T-helper 1 cell (primary cell): ENCODE measurements at places on chromosomes 6 and 20.

- no peak for DNase-seq
Measured at GRCh38 chr6:67792996-67793395, 842.1 kb upstream of the ADGRB3 start.

- DNase-seq, result no peak
Measured at GRCh38 chr6:169961772-169962561, 210.5 kb downstream of the ERMARD start.

DNA sequence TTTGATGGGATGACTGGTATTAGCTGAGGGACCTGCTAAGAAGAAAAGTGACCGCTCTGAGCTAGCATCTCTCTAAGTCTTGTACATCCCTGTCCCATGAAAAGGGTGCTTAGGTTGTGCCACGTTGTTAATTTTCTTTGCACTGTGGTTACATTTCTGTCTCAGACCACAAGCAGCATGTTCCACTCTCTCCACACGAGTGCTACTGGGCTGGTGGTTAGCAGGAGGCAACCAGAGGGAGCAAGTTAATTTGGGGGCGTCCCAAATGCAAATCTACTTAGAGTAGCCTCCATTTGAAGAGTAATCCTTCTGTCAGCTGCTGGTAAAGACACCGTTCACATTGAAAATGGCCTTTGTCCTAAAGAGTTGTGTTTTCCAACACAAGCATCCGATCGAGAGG lies 3.4 kb upstream of the SCML4 start:
- DNase-seq, result no peak

- no peak for DNase-seq
Measured at GRCh38 chr20:48197066-48197465, 411.8 kb upstream of the SULF2 start.

DNA sequence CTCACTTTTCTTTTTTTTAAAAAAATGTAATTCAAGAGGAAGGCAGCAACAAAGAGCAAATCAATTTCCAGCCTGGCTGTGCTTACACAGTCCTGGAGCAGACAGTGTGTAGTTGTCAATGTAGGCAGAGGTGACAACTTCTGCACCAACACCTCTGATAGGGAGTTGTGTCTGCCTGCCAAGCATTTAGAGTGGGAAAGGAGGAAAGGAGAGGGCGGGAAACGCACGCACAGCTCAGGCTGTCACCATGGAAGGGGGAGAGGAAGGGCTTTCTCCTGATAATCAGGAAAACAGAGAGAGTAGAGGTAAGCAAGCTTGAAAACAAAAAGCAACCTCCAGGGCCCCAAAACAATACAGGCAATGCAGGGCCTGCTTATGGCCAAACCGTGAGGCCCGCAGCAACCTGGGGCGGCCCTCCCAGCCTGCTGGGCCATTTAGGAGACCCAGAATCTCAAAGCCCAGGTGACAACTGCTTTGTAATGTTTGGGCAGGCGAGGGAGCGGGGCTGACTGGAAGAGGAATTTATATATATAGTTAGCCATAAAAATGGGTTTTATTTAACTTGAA lies 41.5 kb upstream of the GFOD1 start:
- no peak for DNase-seq

DNA sequence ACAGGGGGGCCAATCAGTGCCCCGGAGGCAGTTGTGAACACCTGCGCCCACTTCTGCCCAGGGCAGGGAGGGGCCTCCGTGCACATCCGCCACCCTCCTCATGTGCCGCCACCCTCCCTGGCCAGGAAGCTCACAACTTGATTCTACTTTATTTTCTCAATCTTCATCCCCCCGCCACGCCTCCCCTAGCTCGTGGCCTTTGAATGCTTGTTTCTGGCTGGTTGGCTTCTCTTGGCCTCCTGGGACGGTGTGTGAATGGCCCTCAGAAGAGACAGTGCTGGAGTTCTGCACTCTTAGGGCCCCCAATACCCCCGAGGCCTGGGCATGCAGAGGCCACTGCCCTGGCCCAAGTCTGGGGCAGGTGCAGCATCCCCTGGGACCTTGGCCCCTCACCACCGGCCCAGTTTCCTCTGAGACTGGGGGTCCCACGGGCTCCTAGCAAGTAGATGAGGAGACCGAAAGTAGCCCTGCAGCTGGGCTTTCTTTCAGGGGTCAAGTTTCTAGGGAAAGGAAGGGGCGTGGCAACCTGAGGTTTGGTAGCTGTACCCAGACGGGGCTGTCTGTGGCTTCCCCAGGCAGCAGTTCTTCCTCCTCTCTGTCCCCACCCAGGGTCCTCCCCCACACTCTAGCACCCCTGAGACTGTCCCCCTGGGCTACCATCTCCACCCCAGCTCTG lies 1.3 kb downstream of the RGS19 start:
- peak; percentile 84 for DNase-seq

GRCh38 chr6:126071000-126071647 lies 84.8 kb downstream of the TRMT11 start:
- no peak for DNase-seq

DNA sequence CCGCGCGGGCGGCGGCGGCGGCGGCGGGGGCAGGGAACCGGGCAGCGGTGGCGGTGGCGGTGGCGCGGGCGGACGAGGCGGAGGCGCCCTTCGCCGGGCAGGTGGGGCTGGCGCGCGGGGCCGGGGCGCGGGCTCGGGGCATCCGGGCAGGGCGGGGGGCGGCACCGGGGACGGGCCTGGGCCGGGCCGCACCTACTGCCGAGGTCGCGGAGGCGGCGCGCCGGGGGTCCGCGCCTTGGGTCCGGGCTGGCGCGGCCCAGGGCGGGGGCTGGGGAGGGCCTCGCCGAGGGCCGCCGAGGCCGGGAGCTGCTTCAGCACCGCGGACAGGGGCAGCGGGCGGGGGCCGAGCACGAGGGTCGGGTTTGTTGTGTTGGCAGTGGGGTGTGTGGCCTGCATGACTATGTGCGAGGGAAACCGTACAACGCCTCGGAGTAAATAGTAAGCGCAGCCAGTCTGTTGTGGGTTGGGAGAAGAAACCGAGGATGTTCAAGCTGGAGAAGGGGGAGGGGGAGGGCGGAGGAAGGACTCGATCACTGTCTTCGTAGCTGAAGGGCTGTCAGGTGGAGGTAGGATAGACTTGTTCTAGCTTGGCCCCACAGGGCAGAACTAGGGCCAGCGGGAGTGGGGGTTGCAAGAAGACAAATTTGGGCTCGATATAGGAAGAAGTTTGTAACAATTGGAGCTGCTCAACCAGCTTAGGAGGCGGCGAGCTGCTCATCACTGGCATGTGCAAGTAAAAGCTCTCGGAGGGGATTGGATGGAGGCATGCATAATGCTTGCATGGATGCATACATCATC lies 593 bp downstream of the MMP24 start:
- DNase-seq, result peak; percentile 19

- no peak for DNase-seq
Measured at GRCh38 chr20:5919626-5920544, 30.4 kb downstream of the TRMT6 start.

DNA sequence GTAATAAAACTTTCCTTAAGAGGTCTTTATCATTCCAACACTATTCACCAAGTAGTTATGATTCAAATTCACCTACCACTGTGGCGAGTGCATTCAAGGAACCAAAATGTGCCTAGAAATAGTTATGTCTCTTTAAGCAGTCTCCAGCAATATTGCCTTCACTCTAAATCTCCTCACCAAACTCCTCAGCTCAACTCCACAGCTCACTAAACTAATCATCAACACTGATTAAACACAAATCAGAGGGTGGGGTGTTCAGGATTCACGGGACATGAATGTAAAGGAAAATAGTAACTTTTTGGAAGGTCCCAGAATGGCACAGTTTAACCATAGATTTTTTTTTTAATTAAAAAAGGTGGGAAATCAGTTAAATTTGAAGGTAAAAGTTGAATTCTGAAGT lies 70.5 kb upstream of the THEMIS start:
- DNase-seq, result no peak

- DNase-seq, result no peak
Measured at GRCh38 chr20:38113401-38114325, 51.4 kb downstream of the TGM2 start.

GRCh38 chr6:137827977-137828810 lies 38.9 kb upstream of the TNFAIP3 start:
- no peak for DNase-seq

GRCh38 chr6:53458105-53458866 lies 86.6 kb downstream of the GCLC start:
- no peak for DNase-seq

DNA sequence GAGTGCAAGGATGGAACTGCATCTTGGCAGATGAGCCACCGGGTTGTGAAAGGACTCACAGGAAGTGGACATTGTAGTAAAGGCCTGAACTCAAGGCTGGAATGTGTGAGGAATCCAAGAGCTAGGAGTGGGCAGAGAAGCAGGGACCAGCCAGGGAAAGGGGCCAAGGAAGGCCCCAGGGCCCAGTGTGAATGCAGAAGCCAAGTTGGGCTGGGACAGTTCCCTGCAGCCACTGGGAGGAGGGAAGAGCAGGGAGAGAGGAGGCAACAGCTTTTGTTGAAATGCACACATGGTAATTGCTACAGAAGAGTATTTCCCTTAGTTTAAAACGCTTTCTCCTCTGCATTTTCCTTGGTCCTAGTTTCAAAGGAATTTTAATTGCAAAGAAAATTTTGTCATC lies 34.6 kb downstream of the CDH22 start:
- no peak for DNase-seq

DNA sequence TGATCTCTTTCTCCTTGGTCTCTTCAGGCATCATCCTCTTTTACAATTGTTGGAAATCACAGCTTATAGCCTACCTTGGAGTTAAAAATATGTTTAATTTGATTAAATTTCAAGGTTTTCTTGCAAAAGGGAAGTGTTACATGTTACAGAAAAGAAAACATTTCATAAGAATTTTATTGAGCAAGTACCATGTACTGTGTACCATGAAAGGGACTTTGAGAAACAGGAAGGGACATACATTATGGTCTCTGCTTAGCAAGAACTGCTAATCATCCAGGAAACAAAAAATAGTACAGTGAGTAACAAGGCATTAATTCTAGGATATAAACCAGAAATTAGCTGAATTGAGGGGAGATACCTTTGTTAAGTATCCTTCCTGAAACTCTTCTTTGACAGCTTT lies 145.3 kb upstream of the SPACA1 start:
- DNase-seq, result no peak

DNA sequence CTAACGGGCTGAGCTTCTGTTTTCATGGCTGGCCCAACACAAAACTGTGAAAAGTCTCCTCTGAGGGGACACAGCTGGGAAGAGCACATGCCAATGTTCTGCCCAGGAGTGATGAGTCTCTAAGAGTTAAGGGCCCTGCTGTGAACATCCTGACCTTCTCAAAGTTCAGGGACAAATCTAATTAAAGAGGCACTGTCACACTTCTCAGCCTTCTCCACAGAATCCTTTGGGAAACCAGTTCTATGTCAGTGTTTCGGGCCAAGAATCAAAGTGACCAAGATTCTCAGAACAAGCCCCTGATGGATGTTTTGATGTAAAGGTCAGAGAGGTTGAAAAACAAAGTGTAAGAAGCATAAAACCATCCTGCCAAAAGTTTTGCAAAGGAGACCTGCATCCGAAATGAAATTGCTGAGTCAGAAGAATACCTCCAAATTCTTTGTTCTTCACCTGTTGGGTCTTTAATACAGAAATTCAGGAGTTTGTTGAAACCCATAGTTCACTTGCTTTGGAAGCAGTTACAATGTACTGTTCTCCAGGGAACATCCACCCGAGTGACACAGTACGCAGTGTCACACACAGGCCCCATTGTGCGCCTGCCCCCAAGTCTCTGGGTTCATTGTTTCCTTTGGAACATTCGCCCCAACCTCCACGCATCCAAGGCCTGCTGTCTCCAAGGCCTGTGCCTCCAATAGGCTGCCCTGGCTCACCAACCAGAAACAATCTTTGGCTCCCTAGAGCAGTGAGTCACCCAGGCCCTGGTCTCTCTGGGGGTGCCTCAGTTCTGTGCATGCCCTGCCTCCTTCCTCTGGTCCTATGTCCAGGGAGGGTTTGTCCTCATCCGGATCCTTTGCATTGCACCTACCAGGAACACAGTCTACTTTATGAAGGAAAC lies 65.5 kb upstream of the QKI start:
- DNase-seq, result no peak

GRCh38 chr6:168516944-168517741 lies 76.2 kb downstream of the SMOC2 start:
- DNase-seq, result no peak

- DNase-seq, result no peak
Measured at GRCh38 chr20:62405108-62405980, 1.7 kb downstream of the CABLES2 start.

DNA sequence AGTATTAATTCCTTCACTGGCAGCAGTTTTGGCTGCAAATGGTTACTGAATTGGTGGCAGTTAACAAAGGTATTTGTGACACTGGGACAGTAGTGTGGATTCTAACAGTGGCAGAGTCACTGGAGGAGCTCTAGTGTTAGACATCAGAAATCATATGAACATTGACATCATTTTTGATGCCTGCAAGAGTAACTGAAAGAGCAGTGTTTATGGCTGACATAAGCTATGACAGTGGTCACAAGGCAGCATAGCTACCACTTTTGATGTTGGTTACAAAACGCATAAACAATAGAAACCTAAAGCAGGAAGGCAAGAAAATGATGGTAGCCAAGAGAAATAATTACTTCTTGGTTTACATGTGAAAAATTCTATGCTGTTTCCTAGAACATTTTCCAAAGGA lies 326.7 kb upstream of the MAN1A1 start:
- DNase-seq, result no peak

DNA sequence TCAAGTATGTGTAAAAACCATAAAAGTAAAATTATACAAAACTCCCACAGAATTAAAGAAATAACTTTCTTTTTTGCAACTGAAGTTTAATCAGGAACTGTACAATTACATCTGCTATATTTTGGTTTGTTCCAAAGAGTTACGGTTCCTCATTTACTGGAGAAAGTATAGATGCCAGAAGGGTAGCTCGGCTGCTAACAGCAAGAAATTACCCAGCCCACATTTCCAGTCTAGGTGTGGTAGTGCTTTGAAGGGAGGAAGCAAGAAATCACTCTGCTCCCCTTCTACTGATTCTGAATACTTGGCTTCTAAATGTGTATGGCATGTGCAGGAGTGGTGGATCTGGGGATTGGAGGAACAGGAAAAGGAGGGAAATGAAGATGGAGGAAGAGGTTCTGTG lies 441.3 kb downstream of the CDC5L start:
- no peak for DNase-seq

DNA sequence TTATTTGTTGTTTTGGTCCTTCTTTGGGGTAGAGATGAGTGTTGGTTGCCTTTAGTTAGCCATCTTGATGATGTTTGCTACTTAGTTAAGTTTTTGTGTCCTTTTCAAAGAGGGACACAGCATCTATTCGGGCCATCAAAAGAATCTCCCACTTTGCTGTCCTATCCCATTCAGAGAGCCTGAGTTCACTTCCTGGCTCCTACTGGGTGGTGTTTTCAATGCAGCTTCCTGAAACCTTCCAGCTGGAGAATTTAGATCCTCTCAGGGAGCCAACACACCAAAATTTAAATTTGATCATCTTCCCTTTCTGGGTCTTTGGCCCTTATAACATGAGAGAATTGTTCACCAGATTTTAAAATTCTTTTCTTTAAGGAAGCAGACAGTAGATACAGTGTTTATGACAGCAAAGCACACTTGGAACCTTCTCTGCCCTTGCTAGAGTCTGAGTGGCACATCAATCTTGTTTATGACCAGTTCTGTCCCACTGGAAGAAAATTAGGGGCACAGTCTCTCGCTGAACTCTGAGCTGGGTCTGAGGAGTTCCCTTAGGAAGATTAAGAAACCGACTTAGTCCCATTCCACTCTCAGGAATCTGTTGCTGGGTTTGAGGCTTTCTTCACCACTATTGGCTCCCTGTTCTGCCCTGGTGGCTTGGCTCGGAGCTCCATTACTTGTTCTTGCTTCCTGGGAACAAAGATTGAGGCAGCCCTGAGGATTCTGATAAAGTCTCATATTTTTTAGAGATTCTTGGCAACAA lies 115.5 kb downstream of the CCDC170 start:
- DNase-seq, result no peak

GRCh38 chr6:135537741-135538301 lies 40.3 kb upstream of the AHI1 start:
- no peak for DNase-seq

- DNase-seq, result no peak
Measured at GRCh38 chr6:153963352-153963751, 75.7 kb upstream of the OPRM1 start.
